NB4 (cell line): ENCODE measurements at places on chromosomes 6 and 20.

DNA sequence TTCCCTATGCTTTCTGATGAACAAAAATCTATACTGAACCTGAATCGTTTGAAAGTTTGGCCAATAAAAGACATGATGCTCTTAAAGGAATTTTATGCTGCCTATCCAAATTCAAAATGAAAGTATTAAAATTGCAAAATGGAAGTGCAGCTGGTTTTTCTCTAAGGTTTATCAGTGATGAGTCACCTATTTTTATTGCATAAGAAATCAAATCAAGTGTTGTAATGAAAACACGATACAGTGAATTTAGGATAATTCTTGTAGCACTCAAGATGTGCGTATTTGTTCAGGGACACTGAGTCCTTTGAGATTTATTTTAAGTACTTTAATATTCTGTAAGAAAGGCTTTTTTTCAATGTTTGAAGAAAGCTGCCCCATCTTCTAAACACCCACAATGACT is 409.5 kb downstream of the ADGRB3 start:
- no peak for DNase-seq

DNA sequence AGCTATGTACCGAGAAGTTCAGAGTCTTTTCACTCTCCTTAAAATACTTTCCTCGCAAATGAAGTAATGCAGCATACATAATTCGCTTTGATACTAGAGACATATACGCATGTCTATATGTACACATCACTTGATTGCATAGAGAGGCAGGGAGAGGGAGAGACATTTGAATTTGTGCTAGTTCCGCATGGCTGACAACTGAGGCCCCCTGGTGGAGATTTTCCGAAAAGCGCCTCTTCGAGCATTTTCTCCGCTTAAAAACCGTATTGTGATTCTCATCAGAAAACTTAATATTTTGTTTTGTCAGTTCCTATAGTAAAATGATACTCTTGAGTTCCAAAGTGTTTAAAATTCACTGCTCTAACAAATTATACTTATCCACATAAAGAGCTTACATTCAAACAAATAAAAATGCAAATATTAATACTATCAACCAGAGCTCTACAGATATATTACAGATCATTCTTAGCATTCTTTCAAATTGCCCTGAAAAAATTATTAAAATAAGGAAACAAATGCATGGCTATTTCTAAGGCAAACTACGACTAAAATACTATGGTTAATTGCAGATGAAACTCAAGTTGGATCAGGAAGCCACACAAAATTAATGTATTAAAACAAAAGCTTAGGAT is 637 bp downstream of the MYLK4 start:
- DNase-seq = peak; percentile 82

DNA sequence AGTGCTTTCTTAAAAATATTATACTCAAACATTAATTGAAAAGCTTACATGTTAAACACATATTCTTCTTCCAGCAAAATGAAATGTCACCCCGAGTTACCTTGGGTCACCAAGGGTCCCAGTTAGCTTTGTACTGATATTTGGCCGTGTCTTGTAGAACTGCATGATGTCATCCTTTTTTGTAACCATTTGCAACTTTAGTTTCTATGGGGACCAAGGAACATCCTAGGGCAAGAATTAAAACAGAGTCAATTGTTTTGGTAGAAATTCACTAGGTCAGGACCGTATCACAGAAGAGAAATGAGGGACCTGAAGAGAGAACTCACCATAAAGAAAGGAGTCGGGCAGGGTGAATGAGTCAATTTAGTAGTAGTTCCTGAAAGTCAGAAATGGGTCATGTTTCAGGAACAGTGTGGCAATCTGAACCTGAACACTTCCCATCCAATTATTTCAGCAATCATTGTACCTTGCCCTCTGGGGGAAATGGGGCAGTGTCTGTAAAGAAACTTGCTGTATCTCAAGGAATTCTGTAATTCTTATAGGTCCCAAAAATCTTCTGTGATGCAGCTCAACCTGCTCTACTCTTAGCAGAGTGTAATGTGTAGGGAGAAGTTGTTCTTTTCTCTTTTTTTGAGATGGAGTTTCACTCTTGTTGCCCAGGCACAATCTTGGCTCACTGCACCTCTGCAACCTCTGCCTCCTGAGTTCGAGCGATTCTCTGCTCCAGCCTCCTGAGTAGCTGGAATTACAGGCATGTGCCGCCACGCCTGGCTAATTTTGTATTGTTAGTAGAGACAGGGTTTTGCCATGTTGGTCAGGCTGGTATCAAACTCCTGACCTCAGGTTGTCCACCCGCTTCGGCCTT is 5.3 kb upstream of the AKAP7 start:
- no peak for DNase-seq

GRCh38 chr6:129661536-129662405 is 48.2 kb downstream of the ARHGAP18 start:
- DNase-seq = no peak

GRCh38 chr20:36246401-36246800 is 10.1 kb downstream of the AAR2 start:
- DNase-seq = no peak
